ENCODE measurements at places on chromosomes 6 and 20.

GRCh38 chr6:43481075-43481474 lies 3.7 kb downstream of the TJAP1 start:
- DNase-seq, result no peak

DNA sequence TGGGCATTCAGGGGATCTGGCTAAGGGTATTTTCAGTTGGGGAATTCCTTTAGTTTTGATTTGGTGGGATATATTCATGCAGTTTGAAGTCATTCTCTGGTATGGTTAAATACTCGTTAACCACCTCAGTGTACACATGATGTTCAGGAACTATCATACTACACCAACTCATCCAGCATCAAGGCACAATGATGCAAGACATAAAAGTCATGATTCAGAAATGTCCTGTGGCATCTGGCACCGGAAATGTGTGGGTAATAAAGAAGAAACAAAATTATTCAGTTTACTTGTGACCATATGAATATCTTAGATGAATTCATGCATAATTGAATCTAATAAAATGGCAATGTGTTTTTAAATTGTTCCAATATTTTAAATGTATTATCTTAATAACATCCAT lies 129.0 kb upstream of the BMP5 start:
- no peak for DNase-seq

GRCh38 chr6:112990971-112991370 lies 643.8 kb downstream of the RFPL4B start:
- no peak for DNase-seq

GRCh38 chr6:158529629-158530028 lies 30.3 kb upstream of the TMEM181 start:
- DNase-seq, result no peak

- no peak for DNase-seq
Observed at GRCh38 chr20:62518911-62519310, 43.1 kb upstream of the GATA5 start.

- DNase-seq, result no peak
Observed at GRCh38 chr6:4880363-4880762, 104.2 kb downstream of the CDYL start.

GRCh38 chr20:32189691-32190615 lies 17.6 kb downstream of the PLAGL2 start:
- peak; percentile 44 for DNase-seq

Data from substantia nigra (tissue), 51 donors.